ENCODE measurements at places on chromosomes 4 and X.
A peak's percentile ranks its signal among the peaks of the same experiment; 100 is the strongest.

GRCh38 chrX:44068043-44068442 lies 94.9 kb upstream of the NDP start:
- DNase-seq, result no peak

DNA sequence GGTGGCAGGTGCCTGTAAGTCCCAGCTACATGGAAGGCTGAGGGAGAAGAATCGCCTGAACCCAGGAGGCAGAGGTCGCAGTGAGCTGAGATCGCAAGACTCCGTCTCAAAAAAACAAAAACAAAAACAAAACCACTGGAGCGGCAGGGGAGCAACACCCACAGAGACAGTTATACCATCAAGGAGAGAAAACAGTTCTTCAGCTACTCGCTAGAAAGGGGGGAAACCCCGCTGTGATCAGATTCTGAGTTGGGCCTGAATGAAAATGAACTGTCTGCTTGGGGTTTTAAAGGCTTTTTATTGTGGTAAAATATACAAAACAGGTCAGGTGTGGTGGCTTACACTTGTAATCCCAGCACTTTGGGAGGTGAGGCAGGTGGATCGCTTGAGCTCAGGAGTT lies 16.8 kb upstream of the IRAK1 start:
- DNase-seq, result no peak

GRCh38 chr4:123616951-123617461 lies 220.4 kb downstream of the SPRY1 start:
- DNase-seq, result peak; percentile 87

GRCh38 chr4:94458682-94459081 lies 6.9 kb downstream of the PDLIM5 start:
- no peak for DNase-seq

- DNase-seq, result no peak
These were observed 83.5 kb downstream of the LNX1 start for GRCh38 chr4:53507671-53508286.

DNA sequence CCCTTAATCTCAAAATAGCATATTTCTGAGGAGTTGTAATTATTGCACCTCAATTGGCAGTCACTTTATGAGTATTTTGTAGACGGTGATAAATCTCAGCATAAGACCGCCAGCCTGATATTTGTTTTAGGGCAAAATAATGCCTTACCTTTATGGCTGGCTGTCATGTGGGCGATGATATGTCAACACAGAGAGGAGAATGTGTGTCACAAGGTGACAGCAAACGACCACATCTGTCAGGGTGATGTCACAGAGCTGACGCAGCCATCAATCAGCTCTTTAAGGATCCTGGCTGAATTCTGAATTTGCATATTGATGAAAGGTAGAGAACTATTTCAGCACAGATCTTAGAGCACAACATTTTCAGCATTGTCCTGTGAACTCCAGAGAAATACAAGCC lies 209.7 kb downstream of the CEP135 start:
- DNase-seq, result no peak

DNA sequence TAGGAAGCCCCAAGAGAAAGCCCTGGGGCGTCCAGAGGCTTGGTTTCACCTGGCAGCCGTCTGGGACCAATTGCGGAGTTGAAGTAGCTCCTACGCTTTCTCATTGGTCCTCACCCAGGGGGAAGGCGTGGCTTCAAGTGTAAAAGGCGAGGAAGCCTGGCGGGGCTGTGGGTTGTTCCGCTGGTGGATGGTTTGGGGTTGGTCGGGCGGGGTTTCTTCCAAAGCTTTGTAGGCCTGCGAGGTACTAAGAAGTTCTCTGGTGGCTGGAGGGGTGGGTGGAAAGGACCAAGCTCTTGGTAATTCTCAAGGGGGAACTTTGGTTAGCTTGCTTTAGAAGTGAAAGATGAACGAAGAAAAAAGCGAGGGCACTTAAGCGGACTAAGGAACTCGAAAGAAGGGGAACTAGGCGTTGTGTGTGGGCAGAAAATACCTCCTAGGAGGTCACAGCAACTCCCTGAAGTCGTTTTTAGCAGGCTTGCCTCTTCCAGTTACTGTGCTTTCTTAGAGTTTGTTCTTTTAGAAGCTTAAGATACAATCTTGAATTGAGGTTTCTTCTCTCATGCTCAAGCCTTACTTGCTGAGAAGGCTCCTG lies 36.6 kb downstream of the CCNG2 start:
- DNase-seq, result peak; percentile 48

DNA sequence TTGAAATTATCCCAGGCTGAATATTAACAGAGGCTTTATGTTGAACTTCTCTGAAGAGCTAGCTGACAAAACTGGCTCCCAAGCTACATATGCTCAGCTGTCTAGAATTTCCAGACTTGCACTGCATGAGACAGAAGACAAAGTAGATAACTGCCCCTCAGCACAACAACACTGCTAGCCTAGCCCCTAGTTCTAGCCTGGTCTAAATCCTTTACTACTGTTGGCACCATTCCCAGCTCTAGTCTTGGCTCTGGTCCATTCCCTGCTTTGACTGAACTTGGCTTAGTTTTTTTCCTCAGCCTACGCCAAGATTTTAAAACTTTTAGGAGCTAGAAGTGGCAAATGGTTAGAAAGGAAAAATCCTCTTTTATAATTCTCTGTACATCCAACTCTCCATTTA lies 7.6 kb upstream of the OPHN1 start:
- DNase-seq, result peak; percentile 50

GRCh38 chrX:109943092-109943739 lies 59.7 kb upstream of the TMEM164 start:
- no peak for DNase-seq

GRCh38 chr4:113078066-113078465 lies 28.6 kb downstream of the ANK2 start:
- DNase-seq, result no peak

- no peak for DNase-seq
These were observed 75.0 kb downstream of the KDM6A start for GRCh38 chrX:44947995-44948394.

GRCh38 chr4:77015390-77015789 lies 60.4 kb downstream of the CCNI start:
- no peak for DNase-seq

DNA sequence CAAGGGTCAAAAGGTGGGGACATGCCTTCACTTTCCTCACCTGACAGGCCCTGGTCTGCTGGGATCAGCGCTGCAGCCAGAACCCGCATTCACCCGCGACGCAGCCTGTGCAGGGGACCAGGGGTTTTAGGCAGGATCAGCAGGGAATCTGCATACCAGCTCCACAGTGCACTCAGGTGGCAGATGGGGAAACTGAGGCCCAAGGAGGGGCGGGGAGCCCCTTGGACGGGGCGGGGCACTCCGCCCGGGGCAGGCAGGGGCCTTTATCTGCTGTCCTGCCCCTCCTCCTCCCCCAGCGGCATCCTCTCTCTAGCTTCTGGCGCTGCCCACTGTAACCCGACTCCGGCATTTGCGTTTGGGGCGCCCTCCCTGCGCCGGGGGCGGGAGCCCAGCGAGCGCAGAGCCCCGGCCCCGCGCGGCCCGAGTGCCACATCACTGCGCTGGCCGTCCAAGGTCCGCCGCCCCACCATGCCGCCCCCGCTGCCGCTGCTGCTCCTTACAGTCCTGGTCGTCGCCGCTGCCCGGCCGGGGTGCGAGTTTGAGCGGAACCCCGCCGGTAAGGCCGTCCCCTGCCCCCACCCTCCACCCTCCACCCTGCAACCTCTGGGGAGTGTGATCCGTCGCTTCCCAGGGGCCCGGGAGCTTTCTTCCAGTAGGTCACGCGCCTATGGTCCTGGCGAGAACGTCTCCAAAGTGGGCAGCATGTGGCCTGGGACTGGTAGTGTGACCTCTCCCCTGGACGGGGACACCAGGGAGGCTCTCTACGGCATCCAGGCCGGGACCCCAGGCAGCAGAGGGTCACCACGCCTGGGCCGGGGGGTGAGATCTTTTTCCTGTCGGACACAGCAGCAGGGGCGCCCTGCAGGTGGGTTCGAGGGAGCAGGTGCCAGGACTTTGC lies at the start of gene CPZ:
Gene CPZ (plus strand): TSS at position 400 of the 898 bp plus-strand sequence. CDS start 69 bp downstream, at position 469.
- no peak for DNase-seq

GRCh38 chr4:123737156-123737555 lies 340.6 kb downstream of the SPRY1 start:
- DNase-seq, result no peak

DNA sequence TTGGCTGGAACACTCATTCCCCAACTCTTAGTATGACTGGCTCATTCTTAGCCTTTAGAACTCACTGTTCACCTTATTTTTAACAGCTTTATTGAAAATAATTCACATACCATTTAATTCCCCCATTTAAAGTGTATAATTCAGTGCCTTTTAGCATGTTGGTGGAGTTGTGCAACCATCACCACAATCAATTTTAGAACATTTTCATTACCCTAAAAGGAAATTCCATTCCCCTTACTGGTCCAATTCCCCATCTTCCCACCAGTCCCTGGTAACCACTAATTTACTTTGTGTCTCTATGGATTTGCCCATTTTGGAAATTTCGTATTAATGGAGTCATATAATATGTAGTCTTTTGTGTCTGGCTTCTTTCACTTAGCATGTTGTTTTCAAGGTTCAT lies 19.7 kb downstream of the NHSL2 start:
- DNase-seq, result no peak

DNA sequence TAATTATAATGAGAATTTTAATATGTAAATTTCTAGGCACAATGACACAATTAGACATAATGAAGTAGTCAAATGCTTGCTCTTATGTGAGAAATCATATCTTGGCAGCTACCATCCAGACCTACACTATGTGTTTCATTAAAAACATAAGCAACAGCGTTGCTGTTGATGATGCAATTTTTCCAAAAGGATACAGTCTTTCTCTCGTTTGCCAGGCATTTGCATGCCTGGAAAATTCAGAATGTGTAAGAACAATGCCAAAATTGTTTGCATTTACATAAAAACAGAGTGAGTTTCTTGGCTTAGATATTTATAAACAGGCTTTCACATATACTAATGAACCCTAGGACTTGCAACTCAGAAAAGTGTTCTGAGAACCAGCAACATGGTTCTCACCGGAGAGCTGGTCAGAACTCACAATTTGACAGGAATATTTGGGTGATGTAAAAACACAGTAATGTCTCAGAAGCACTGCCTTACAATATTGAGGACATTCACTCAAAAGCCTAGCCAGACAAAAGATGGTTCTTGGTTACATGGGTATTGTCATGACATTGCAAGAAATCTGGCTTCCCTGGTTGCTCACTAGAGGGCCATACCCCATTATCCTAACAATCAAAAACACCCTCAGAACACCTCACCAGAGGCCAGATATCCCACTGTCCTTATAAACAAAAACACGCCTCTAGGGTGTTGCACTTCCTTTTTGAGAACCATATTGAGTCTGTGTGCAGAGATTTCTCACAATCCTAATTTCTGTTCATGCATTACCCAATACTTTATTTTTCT lies 1029.0 kb upstream of the AGA start:
- DNase-seq, result no peak

DNA sequence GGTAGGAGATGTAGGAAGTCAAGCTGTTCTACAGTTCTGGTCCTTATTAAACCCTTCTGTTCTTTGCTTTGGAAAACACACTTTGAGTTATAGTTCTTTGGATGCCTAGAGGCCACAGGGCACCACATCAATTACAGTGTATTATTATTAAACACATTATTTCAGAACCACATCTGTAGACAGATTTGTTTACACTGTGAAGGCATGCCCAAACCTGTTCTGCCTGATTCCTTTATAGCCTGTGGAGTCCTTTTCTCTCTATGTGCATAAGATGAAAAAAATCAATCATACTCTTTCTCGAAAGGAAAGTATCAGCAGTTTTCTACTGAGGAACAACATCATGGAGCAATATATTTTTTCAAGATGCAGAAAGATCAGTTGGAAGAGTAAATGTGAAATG lies 371.3 kb upstream of the INTU start:
- no peak for DNase-seq

GRCh38 chr4:78354782-78355181 lies 196.8 kb upstream of the ANXA3 start:
- DNase-seq, result no peak

- DNase-seq, result no peak
These were observed 4.8 kb downstream of the SOWAHD start for GRCh38 chrX:119763181-119763580.

GRCh38 chr4:121706595-121707021 lies 9.8 kb upstream of the ANXA5 start:
- DNase-seq, result no peak

GRCh38 chr4:152310257-152310656 lies 225.6 kb downstream of the FBXW7 start:
- no peak for DNase-seq

- no peak for DNase-seq
These were observed 21.7 kb downstream of the PPP2R2C start for GRCh38 chr4:6450709-6451108.

DNA sequence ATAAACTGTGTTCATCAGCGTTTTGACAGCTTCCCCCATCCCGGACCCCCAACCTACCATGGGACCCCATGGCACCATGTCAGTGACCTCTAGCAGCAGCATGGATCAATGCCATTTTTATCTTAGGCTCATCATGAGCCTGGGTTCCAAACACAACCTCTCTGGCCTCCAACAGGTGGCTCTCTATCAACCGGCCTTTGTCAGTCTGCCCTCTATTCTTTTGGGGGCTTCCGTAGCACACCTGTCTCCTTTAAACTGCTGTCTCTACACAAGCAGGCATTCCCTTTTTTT lies 721 bp upstream of the TMEM150C start:
- no peak for DNase-seq

- DNase-seq, result no peak
These were observed 216.8 kb downstream of the IL15 start for GRCh38 chr4:141853091-141853764.

DNA sequence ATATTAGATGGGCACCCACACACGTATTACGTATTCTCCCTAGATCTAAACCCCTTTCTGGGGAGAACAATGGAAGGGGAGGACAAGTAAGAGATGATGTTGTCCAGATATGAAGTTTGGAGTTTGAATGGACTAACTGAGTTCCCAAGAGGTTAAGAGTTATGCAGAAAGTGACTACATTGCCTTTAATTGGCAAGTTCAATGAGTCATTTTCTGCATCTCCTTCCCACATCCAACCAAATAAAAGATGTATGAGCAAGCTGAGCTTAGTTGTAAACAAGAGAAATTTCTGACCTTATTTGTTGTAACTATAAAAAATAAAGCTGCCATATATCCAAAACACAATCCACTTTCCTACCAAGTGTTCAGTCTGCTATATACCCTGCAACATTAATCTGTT lies 50.5 kb downstream of the TIGD2 start:
- no peak for DNase-seq

- no peak for DNase-seq
These were observed 51.9 kb downstream of the CCNI start for GRCh38 chr4:77023920-77024319.

DNA sequence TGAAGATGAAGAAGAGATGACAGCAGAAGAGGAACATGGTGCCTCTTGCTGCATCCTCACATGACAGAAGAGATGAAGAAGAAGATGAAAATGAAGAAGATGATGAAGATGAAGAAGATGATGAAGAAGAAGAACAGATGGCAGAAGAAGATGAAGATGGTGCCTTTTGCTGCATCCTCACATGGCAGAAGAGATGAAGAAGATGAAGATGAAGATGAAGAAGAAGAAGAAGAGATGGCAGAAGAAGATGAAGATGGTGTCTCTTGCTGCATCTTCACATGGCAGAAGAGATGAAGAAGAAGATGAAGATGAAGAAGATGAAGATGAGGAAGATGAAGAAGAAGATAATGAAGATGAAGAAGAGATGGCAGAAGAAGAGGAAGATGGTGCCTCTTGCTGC lies 63.7 kb upstream of the HPF1 start:
- DNase-seq, result no peak
